Lower leg skin (tissue), 4 donors: ENCODE measurements at places on chromosomes 3 and 15. TPM values are rescaled to one million over a fixed set of nuclear protein-coding genes. Genes with fewer than 3 reads are reported as not detected.

GRCh38 chr3:175186511-175186910 is 327.4 kb downstream of the NAALADL2 start:
- DNase-seq = no peak

GRCh38 chr3:195896361-195897080 is 11.8 kb downstream of the TNK2 start:
- DNase-seq = no peak

DNA sequence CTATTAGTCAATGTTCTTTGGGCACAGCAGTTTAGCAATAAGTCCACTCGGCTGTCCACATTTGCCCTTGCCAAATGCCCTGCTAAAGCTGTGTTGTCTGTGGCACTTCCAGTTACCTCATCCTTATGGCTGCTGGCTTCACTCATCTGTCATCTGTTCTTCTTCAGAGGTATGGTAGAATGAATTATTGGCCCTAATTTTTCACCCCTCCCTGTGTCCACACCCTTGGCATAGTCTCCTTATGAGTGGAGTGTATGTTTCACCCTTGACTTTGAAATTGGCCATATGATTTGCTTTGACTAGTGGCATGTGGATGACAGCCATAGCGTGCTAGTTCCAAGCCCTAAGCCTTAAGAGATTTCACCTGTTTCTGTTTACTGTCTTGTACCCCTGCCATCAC is 72.1 kb upstream of the EPHB1 start:
- no peak for DNase-seq

EEF1AKMT4 gene
- total RNA-seq = 5.9 TPM

VILL gene
- 8.9 TPM for total RNA-seq

- no peak for DNase-seq
Measured at GRCh38 chr3:36695113-36695768, 69.1 kb downstream of the DCLK3 start.

C2CD4B gene
- total RNA-seq = 3.2 TPM
